Stimulated activated CD4-positive, alpha-beta T cell treated with anti-CD3 and anti-CD28 coated beads, Interleukin-4, amount 100 ng/mL, for 48 hours (primary cell): ENCODE measurements at places on chromosomes 7 and 10.

- no peak for DNase-seq
These were observed 41.3 kb downstream of the TAS2R41 start for GRCh38 chr7:143518941-143519340.

DNA sequence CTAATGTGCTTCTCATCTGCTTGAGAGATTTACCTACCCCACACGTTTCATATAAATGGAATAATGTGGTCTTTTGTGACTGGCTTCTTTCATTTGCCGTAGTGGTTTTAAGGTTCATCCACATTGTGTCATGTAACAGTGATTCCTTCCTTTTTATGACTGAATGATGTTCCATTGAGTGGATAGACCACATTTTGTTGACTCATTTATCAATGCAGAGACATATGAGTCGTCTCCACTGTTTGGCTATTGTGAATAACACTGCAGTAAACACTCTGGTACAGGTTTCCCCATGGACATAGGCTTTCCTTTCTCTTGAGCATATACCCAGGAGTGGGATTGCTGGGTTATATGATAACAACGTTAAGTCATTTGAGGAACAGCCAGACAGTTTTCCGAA lies 2.0 kb upstream of the AOC1 start:
- DNase-seq, result no peak

- no peak for DNase-seq
These were observed 66.9 kb downstream of the AMZ1 start for GRCh38 chr7:2754912-2755311.

DNA sequence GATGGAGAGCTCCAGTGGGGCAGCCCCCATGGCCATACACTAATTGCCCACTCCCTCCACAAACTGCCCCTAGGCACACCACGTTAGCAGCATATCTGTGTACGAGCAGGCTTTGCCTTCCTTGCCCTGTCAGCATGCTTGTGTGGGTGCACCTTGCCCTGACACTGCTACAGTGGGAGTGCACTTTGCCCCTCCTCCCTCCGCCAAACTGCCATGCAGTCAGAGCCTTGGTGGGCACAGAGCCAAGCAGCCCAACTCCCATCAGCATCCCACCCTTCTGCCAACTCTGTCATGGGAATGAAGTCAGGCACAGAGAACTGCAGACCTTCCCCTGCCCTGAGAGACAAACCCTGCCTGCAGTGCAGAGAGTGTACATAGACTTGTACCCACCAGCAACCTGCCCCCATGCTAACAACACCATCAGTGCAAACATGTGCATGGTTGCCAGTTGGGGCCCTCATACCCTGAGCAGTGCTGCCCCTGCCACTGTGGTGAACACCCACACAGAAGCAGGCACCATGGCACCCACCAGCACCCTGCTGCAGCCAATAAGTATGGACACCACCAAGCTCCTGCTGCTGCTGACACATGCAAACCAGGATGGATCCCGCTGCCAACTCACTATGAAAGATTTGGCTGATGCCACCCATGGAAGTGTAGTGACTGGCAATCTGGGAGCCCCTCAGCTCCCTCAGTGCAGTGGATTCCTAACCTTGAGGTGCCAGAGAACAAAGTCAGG lies 1197.7 kb upstream of the CELF2 start:
- DNase-seq, result no peak

- DNase-seq, result no peak
These were observed 10.6 kb upstream of the DNMBP start for GRCh38 chr10:100020142-100020885.

DNA sequence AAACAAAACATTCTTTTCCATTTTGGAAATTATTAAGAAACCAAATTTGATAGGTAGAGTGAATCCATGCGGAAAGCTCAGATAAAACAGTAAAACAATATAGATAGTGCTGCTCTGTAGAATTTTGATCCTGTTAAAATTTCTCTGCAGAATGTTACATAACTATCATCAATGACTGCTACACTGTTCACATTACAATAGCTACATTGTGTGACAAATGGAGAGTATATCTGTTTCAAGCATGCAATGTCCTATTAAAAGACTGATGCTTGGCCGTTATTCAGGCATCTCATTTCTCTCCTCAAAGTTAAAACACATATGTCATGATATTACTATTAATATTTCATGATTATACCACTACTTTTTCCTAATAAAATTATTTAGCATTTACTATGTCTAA lies 14.7 kb upstream of the TMEM106B start:
- DNase-seq, result no peak

- no peak for DNase-seq
These were observed 98.6 kb upstream of the MDFIC start for GRCh38 chr7:114823290-114823689.

DNA sequence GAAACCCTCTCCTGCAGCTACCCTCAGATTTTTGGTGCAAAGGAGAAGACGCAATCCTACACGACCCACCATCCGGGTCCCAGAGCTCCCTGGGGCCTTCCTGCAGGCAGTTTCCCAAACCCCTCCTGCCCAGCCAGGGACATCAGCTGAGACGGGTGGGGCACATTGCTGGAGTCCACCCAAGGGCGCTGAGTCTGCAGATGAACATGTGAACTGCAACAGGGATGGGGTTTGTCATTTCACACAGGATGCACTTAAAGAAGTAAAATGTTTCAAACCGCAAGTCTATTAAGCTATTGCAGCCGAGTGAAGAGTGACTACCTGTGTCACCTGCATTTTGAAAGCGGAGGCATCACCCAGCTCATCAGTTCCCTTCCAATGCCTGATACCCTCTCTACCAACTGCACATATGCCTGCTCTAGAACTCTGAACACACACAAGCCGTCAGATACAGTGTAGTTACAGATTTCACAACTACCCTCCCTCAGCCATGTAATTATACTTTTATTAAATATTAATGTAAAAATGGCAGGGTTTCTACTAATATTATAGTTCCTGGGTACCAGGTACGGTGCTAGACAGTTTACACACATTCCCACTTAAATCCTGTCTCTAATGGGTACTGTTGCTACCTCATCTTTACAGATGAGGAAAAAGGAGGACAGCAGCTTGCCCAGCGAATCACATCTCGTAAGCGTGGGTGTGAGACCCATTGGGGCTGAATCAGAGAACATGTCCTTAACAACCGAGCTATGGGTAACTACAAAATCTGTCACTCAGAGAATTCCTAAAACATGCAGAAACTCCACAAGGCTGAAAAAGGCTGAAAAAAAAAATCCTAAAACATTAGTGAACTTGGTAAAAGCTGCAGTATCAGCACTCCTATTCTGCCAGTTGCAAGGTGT lies 71.2 kb downstream of the GRB10 start:
- DNase-seq, result no peak

DNA sequence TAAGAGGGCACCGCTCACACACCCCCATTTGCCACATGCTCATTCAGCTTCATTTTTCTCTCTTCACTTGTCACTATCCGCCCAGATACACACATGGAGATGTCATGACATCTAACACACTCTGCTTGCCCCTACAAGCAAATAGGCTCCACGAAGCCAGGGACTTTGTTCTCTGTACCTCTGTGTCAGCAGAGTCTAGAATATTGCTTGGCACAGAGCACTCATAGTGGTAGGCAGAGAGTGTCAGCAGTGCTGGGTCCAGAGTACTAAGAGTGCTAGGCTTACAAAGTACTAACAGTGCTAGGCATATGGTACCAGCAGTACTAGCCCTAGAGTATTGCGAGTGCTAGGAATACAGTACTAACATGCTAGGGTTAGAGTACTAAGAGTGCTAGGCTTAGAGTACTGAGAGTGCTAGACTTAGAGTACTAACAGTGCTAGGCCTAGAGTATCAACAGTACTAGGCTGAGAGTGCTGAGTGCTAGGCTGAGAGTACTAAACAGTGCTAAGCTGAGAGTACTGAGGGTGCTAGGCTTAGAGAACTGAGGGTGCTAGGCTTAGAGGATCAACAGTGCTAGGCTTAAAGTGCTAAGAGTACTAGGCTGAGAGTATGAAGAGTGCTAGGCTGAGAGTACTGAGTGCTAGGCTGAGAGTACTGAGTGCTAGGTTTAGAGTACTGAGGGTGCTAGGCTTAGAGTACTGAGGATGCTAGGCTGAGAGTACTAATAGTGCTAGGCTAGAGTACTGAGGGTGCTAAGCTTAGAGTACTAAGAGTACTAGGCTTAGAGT lies 166.1 kb downstream of the PRKAG2 start:
- no peak for DNase-seq

DNA sequence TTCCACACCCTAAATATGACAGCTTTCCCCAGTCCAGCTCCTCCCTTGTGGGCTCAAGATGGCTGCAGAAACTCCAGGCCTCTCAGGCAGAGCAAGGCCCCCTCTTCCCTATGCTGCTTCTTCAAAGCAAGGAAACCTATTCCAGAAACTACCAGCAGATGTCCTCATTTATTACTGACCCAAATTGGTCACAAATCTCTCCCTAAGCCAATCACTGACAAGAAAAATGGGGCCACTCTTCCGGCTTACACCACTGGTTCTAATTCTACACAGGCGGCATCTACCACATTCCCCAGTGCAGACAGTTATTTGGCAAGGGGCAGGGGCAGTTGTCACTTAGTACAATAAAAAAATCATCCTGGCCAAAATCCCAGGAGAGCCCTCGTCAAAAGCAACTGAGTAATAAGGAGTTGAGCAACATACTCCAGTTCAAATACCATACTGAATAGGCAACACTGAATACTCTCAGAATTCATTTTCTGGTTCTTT lies 150.4 kb downstream of the SFMBT2 start:
- no peak for DNase-seq

GRCh38 chr7:95718577-95719410 lies 53.6 kb upstream of the DYNC1I1 start:
- DNase-seq, result no peak

GRCh38 chr7:1290026-1290678 lies 57.5 kb downstream of the UNCX start:
- DNase-seq, result no peak

DNA sequence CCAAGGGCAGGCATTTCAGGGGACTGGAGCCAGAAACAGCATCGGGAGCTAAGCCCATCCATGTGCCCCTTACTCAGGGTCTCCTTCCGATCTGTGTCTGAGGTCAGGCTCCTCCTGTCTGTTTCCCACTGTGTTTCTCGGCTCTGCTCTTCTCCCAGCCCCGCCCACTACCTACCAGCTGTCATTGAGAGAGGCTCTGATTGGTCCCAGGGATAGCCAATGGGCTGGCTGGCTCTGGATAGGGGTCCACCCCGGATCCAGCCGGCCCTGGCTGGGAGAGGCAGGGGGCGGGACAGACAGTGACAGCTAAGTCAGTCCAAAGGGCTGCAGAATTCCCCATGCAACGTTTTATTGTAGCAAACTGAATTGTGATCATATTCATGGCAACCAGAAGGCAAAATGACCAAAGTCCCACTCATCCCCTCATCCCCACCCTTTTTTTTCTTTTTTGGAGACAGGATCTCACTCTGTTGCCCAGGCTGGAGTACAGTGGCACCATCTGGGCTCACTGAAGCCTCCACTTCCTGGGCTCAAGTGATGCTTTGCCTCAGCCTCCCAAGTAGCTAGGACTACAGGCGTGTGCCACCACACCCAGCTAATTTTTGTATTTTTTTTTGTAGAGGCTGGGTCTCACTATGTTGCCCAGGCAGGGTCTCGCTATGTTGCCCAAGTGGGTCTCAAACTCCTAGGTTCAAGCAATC lies 76.3 kb downstream of the CLIP2 start:
- no peak for DNase-seq

DNA sequence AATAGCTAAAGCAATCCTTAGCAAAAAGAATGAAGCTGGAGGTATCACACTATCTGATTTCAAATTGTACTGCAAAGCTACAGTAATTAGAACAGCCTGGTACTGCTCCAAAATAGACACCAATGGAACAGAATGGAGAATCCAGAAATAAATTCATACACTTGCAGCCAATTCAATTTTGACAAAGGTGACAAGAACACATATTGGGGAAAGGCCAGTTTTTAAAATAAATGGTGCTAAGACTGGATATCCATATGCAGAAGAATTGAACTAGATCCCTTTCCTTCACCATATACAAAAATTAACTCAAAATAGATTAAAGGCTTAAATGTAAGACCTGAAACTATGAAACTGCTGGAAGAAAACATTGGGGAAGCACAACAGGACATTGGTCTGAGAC lies 748.5 kb downstream of the DNAJB9 start:
- DNase-seq, result no peak

DNA sequence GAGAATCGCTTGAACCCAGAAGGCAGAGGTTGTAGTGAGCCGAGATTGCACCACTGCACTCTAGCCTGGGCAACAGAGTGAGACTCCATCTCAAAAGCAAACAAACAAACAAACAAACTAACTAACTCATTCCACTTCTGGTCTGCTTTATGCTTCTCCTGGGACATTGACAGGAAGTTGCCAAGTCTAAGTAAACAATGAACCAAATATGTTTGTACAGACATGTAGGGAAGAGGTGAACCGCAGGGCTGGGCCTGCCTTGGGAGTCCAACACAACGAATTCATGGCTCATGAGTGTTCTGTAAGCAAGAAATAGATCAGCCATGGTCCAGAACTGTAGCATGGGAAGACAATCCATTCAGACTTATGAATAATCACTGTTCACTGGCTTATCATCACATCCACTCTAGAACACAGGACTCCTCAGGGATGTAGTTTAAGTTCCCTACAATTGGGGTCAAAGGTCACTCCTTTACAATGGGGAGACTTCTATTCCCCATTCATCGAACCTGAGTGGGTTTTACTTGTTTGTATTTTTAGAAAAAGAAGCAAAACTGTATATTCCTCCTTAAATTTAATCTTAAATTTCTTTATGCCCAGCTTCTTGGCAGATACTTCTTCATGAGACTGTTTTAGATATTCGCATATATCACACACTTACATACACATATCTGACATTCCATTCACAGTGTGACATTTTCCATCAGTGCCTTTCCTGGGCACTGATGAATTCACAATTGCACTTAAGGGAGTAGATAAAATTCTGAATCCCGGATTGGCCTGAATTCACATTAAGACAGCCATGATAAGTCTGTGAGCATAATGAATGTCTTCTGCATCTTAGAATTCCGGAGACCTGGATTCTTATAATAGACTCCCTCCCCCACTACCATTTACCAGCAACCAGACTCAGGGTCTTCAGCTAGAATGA lies 159.1 kb upstream of the EEPD1 start:
- no peak for DNase-seq

DNA sequence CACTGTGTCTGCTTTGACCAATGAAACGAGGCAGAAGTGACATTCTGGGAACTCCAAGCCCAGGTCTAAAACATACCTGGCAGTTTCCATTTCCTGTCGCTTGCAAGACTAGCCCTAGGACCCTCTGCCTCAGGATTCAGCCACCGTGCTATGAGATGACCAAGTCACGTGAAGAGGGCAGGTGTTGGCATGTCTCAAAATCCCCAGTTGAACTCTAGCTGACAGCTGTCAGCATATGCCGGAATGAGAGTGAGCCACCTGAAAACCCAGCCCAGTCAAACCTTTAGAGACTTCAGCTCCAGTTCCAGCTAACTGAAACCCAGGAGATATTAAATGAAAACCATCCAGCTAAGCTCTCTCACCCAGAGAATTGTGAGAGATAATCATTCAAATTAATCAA lies 89.9 kb upstream of the PPP1R3A start:
- DNase-seq, result no peak
